H1 (cell line): ENCODE measurements at places on chromosomes 16 and 17. TPM values are rescaled to one million over a fixed set of nuclear protein-coding genes. Genes with fewer than 3 reads are reported as not detected.

GRCh38 chr16:27287051-27287811 lies 18.7 kb upstream of the NSMCE1 start:
- DNase-seq = no peak

The SLC5A11 gene
- total RNA-seq = 0.26 and 0.36 TPM in 2 replicates

- no peak for DNase-seq
Observed at GRCh38 chr17:57338257-57338914, 82.1 kb downstream of the MSI2 start.

DNA sequence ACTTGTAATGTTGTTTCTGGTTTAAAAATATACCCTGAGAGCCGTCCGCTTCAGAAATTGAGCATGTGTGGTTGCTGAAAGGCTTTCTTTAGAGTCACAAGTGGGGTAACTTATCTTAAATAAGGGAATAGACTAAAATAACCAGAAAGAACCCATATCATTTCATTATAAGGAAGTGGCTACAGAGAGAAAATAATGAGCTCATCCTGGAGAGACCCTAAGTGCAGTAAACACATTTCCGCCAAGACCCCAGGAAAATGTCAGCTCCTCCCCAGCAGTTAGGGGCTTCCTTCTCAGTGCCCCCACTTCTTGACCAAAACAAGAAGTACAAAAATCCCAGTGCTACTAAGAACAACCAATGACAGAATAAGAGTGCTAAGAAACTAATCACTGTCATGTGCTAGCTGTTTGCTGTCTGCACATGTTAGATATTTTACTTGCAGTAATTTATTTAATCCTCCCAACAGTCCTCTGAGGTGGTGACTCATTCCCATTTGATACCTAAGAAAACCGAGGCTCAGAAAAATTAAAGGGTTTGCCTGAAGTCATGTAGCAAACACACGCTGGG lies 83.5 kb downstream of the CDYL2 start:
- no peak for DNase-seq

DNA sequence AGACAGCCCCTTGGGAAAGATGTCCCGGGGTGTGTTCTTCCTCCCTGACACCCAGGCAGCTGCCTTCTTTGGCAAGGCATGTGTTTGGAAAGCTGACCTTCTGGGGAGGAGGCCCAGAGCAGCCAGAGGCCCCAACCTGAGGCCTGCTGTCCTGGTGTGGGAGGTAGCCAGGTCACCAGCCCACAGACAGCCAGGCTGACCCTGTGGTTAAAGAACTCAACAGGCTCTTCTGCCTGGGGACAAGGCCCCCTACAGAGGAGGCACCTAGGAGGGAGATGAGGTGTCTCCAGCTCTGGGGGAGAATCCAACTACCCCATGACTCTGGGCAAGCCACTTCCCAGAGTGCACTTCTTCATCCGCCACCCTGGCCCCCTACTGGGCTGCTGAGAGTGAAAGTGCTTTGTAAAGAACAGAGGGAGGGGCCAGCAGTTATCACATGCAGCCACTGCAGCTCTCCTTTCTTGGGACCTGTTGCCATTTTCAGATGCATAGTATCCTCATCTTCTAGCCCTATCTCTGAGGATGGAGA lies 13.1 kb upstream of the SREBF1 start:
- no peak for DNase-seq

DNA sequence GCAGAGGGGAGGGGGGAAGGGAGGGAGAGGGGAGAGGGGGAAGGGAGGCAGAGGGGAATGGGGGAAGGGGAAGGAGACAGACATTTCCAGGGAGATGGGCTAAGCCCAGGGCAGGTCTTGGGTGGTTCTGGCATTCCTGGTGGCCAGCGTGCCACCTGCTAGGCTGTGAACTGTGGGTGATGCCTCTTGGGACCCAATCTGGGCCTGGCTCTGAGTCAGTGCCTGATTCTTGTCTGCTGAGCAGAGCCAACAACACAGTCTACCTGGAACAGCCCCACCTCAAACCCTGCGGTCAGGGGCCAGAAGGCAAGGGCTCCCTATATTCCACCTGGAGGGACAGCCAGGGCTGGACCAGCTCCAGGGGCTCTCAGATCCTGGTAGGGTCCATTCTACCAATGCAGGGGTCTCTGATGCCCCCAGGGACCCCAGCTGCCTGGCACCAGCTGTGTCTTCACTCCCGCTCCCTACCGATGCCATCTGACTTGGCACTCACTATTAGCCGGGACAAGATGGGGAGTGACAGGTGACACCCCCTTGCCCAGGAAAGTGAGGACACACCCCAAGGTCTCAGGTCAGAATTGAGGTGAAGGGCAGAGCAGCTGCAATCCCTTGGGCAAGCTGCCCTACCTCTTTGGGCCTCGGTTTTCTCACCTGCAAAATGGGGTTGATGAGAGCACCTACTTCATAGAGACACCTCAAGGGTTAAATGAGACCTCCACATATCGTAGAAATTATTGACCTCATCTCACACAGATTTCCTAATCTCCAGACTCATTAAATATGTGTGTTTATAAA lies 87.2 kb downstream of the LITAF start:
- peak; percentile 52 for DNase-seq

The CDH15 gene
- 0.65 and 0.82 TPM in 2 replicates for total RNA-seq

The CCDC40 gene
- 11.5 and 11.6 TPM in 2 replicates for total RNA-seq

The MYH2 gene
- total RNA-seq = 9.0 and 9.5 TPM in 2 replicates

DNA sequence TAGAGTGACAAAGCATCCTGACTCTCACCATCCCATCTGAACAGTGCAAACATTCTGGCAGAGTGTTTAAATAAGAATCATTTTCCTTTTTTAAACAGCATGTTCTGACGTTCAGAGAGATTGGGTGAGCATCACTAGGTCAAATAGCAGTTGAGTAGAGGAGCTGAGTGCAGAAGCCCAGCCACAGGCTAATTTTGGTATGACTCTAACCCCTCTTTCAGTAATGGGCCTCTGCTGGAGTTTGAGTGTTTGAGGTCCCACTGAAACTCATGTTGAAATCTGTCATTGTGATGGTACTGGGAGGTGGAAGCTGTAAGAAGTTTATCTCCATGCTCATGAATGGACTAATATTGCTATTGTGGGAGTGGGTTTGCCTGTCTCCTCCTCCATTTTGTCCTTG lies 194.4 kb downstream of the SALL1 start:
- DNase-seq = no peak

DNA sequence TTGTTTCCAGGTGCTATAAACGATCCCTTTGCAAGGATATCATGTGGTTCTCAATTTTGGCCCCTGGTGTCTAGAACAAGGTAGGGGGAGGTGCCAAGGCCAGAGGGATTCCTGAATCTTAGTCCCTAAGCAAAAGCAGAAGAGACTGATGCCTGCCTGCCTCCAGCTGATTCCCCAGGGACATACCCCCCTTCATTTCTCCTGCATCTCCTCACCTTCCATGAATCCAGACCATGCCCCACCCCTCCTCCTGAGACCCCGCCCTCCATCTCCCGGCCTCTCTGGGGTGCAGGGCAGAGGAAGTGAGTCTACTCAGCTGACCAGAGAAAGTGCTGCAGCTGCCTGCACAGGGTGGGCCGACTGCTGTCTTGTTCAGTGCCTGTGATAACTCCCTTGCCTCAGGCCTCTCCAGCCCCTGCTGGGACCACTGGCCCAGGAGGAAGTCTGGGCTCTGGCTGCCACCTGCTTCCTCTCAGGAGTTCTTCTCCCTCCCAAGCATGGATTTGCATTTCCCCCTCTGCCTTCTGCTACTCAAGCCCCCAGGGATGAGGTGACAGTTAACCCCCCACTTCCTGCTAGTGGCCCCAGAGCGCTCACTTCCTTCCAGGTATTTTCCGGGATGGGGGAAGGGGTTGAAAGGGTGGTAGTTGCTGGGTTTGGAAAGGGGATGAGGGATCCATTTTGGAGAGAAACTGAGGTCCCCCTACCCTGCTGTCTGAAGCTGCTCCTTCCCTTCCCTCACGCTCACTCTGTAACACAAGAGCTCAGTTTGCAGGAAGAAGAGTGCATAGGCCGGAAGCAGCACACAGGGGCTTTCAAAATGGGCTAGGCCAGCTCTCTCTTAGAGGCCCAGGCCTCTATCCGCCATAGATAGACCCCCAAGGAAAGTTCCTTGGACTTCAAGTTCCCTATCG lies 10.5 kb upstream of the TSPOAP1 start:
- DNase-seq = no peak

DNA sequence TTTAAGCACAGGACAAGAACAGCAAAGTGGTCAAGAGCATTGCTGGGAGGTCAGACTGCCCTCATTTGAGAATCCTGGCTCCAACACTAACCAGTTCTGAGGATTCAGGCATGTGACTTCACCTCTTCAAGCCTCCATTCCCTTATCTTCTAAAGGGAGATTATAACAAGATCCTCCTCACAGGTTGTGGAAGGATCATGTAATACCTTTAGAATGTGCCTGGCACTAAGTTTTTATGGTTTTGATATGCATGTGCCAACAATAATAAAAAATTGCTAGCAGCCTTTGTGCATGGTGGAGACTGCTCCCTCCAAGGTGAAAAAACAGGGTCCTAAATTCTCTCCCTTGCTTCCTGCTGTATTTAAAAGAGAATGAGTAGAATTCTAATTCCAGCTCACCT lies 36.0 kb upstream of the ADAMTS18 start:
- DNase-seq = no peak

DNA sequence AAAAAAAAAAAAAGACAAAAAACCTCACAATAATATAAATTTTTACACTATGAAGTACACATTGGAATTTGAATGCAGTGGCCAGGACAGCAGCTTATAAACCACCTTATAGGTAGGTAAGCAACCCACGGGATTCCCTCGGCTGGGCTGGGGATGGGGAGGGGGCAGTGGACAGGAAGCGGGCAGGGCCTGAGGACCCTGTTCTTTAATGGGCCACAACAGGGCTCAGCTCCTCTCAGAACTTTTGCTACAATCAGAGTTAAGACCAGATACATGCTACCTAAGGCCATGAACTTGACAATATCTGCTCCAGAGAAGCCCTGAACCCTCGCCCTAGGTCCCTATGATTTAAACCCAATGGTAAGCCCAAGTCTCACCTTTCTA lies 25.1 kb downstream of the STAT5A start:
- no peak for DNase-seq

- DNase-seq = no peak
Observed at GRCh38 chr17:9410301-9410700, 165.3 kb downstream of the STX8 start.

- DNase-seq = no peak
Observed at GRCh38 chr17:72952220-72952619, 140.3 kb downstream of the SLC39A11 start.

The BCL7C gene
- 16.5 and 17.2 TPM in 2 replicates for total RNA-seq

GRCh38 chr17:17104036-17104435 lies 61.8 kb downstream of the MPRIP start:
- DNase-seq = no peak

DNA sequence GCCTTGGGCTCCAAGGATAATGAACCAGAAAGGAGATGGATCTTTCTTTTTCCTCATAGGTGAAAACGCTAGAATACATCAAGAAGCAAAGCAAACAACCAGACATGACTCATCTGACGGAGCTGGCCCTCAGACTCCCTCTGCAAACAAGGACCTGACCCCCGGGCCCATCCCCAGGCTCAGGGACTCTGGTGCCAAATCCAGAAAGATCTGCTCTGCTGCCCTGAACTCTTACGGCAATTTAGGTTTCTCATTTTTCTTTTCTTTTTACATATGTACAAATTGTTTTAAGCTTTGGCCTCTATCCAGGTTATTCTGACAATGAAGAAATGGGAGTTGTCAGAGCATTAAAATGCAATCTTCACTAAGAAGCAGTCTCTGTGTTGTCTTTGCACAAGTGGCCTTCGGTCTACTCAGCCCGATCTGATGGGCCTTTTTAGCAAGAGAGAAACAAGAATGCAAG lies 17.7 kb downstream of the KNOP1 start:
- DNase-seq = no peak

DNA sequence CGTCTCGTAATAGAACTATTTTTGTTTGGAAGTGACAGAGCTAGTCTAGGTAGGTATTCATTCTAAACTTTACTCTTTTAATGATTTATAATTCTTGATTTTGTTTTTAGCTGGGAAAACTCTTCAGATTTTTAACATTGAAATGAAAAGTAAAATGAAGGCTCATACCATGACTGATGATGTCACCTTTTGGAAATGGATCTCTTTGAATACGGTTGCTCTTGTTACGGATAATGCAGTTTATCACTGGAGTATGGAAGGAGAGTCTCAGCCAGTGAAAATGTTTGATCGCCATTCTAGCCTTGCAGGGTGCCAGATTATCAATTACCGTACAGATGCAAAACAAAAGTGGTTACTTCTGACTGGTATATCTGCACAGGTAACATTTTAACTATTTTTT lies 27.6 kb downstream of the CLTC start:
- DNase-seq = no peak

- DNase-seq = no peak
Observed at GRCh38 chr17:59832883-59833379, 59.8 kb downstream of the TUBD1 start.

DNA sequence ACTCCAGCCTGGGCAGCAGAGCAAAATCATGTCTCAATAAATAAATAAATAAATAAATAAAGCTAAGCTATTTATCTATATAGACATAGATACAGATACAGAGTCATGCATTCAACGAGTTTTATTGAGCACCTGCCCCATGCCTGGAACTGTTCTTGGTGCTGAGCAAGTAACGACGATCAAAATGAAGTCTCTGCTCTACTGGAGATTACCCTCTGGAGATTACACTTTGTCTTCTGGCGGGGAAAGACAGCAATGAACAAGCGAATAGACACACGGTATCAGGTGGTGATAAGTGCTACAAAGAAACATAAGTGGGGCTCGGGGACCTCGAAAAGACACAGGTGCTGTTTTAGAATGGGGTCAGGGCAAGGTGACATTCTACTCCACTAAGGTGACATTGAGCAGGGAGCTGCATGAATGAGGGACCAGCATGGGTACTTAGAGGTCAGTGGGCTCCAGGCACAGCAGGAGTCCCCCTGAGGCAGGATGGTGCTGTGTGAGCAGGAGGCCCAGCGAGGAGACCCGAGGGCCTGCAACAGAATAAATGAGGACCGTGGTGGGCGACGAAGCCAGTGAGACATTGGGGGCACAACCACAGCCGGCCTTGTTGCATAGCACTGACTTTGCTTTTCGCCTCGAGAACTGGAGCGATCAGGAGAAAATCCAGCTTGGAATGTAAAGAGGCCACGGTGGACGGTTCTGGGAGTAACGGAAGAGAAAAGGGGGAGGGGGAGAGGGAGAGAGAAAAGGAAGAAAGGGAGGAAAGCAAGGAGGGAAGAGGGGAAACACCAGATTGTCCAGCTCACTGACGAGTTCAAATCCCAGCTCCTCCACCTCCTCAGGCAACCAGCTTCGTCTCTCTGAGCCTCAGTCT lies 42.4 kb upstream of the MEAK7 start:
- DNase-seq = no peak
